B cell (primary cell): ENCODE measurements at places on chromosomes 6 and 20.
A peak's percentile ranks its signal among the peaks of the same experiment; 100 is the strongest.

- peak; percentile 63 for DNase-seq
Observed at GRCh38 chr6:14542670-14543366, 425.2 kb downstream of the CD83 start.

GRCh38 chr20:61704661-61705060, 361.0 kb downstream of the TAF4 start:
- DNase-seq = no peak

DNA sequence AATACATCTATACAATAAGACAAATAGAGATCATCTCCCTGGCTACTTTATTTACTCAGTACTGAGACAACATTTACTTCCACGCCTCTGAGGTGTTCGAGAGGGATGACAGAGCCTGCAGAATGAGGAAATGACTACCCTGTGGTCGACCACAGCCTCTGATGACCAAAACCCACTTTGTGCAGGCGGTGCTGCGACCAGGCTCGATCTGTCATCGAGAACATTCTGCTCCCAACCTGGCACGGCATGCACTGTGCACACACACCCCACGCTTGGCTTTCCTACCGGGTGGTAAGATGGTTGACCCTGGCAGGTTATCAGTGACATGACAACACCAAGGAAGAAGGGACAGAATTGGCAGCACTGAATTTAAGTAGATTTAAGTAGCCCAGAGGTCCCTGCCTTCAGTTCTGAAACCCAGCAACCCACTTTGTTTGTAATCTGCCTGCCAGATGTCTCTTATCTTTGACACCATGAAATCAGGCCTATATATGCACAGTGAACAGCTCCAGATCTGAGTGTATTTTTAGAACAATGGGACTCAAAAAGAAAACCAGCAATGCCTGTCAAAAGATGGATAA, 42.6 kb downstream of the TTI1 start:
- peak; percentile 75 for DNase-seq

GRCh38 chr20:43936104-43936770, 21.6 kb downstream of the TOX2 start:
- DNase-seq = no peak

DNA sequence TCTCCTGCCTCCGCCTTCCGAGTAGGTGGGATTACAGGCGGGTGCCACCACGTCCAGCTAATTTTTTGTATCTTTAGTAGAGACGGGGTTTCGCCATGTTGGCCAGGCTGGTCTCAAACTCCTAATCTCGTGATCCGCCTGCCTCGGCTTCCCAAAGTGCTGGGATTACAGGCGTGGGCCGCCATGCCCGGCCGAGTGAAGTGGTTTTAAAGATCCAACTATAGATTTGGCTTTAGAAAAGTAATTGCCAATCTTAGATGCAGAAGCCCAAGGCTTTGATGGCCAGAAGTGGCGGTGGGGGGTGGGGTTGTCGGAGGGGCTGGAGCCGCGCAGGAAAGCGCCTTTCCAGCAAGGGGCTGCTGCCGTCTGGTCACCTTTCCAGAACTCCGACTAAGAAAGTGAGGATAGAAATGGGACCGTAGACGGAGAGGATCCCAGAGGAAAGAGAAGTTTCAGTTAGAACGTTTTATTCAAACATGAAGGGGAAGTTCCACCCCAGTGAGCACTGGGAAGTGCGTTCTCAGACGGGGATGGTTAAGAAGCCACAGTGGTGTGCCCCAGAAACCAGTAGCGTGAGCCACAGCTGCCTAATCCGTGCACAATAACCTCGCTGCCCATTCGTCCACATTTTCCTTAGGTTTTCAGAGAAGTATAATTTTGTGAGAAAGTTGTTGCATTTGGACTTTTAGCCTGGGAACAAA, 69.7 kb downstream of the DLL1 start:
- DNase-seq = no peak

DNA sequence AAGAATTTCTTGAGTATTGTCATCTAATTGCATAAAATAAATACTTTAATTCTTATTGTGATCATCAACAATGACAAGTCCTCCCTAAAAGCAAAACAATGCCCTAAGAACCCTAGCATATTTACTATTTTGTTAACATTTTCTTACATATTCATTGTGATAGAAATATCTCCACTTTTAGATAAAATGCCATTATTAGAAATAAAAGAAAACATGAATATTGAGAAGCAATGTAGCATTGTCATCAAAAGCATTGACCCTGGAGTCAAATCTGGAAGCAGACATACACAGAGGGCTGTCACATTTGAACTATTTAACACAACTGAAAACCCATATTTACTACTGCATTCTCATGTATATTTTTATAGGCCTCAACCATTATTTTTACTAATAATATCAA, 257.7 kb downstream of the SYNE1 start:
- no peak for DNase-seq

DNA sequence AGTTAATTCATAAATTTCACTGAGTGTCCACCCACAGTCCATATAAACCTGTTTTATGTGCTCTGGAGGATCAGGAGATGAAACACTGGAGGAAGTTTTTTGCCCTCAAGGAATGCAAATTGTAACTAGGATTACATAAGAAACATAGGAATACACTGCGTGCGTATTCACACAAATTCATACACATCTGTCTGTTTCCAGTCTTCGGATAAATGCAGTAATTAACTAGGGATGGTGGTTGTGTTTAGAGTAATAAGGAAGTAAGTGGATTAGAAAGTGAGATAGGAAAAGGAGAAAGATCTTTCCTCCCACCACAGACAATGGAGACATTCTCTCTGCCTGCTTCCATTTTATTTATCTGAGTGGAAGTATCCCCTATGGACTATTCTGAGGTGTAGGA, 35.7 kb upstream of the POPDC3 start:
- no peak for DNase-seq

- DNase-seq = peak; percentile 27
Observed at GRCh38 chr6:41092421-41093140, 19.8 kb downstream of the NFYA start.

- no peak for DNase-seq
Observed at GRCh38 chr20:54137115-54137514, 36.7 kb downstream of the CYP24A1 start.

DNA sequence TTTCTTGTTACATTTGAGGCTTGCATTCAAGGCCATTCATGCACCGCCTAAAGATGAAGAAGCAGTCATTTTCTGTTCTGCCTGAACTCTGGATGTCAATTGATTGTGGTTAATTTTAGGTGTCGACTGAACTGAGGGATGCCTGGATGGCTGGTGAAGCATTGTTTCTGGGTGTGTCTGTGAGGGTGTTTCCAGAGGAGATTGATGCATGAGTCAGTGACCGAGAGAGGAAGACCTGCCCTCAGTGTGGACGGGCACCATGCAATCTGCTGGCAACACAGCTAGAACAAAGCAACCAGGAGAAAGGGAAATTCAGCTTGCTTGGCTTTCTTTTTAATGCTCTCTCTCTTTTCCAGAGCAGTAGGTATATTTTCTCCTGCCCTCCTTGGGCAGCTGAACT, 164.1 kb upstream of the ECI2 start:
- no peak for DNase-seq

GRCh38 chr6:159163901-159164370, 5.3 kb upstream of the FNDC1 start:
- no peak for DNase-seq

- DNase-seq = no peak
Observed at GRCh38 chr20:38514947-38515346, 42.3 kb downstream of the RALGAPB start.

GRCh38 chr20:62193079-62194025, 10.5 kb downstream of the MTG2 start:
- no peak for DNase-seq

DNA sequence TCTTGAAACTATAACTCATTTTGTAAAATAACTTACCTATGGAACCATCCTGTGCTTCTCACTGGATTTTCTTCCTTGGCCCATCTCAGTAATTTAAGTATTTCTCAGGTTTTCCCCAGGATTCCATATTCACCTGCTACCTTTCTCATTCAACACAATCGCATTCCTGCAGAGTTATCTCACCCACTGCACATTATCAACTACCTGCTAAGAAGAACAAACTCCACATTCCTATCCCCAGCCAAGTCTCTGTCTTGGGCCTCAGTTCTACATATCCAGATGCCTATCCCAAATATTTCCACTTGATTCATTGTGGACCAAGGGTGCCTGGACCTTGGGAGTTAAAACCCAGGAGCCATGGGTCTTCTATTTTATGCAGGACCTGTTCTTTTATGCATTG, 60.2 kb upstream of the KCNQ5 start:
- no peak for DNase-seq

DNA sequence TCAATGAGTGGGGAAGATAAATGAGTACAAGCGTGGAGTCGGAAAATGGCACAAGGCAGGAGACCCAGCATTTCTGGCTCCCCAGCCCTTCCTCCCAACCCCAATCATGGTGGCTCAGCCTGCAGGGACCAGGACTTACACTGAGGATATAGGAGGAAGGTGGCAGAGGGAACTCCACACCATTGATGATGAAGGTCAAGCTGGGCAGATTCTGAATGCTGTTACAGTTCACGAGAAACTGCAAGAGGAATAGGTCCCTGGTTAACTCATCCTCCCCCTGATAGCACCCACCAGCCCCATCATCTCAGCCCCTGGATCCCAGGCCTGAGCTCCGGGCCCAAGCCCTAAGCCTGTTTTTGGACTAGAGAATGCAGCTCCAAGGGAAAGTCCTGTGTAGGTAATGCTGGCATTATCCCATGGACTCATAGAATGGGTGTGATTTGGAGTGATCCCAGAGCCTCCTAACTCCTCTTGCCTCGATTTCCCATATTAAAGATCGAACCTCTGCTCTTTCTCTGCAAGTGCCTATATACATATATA, 2.3 kb upstream of the TFEB start:
- DNase-seq = no peak

- DNase-seq = no peak
Observed at GRCh38 chr6:20817806-20818320, 283.6 kb downstream of the CDKAL1 start.

DNA sequence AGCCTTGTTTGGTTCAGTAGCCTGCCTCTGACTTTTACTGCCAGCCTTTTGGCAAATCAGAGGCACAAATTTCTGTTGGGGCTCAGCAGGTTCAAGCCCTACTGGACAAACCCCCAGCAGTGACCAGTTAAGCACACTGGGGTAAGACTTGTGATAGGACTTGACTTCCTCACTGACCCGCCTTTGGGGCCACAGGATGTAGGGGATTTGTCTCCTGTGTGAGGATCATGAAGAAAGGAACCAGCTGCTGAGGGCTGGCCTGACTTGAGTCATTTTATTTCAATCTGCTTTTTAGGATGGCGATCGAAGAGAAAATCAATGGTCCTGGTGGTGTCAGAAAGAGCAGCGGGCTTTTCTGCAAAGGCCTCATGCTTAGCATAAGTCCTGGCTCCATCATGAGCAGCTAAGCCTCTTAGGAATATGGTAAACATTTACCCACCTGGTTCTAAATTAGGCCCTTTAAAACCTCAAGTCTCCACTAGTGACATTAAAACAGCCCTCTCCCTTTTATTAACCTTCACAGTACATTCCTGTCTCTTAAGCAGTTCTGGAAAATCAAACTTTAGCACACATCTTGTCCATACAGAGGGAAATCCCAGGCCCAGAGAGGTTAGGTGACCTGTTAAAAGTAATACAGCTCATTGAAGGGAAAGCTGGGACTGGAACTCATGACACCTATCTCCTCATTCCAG, 16.6 kb downstream of the CHMP4B start:
- no peak for DNase-seq

GRCh38 chr6:85580878-85581267, 12.8 kb downstream of the SNX14 start:
- no peak for DNase-seq

DNA sequence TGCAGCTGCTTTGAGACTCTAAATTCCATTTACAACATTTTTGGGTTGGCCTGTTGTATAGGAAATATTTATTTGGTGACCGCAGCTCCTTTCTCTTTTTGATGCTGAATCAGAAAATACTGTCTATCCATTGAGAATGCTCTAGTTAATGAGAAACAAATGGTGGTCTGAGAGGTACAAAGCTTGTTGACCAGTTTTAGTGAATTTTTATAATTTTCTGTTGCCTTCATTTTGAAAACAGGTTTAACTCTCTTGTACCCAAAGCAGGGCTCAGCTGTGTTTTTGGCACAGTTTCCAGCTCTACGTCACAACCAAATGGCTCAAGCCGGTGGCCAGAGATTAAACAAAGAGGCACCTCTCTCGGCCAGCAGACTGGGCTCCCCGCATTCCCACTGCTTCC, 113.2 kb downstream of the FNDC1 start:
- no peak for DNase-seq

- DNase-seq = no peak
Observed at GRCh38 chr6:37256692-37257319, 766 bp upstream of the TBC1D22B start.

DNA sequence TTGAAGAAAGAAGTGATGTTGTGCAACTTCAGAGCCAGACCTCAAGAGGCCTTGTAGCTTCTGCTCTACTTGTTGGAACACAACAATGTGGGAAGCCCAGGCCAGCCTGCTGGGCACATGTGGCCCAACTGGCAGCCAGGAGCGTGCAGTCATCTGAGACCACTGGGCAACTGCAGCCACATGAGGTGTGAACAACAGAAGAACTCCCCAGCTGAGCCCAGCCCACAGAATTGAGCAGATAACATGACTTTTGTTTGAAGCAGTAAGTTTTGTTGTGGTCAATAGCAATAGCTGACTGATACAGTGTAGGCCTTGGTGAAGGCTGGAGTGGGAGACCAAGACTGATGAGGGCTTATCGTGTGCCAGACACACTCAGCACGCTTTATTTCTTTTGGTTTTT, 8.6 kb upstream of the ADAM33 start:
- no peak for DNase-seq

DNA sequence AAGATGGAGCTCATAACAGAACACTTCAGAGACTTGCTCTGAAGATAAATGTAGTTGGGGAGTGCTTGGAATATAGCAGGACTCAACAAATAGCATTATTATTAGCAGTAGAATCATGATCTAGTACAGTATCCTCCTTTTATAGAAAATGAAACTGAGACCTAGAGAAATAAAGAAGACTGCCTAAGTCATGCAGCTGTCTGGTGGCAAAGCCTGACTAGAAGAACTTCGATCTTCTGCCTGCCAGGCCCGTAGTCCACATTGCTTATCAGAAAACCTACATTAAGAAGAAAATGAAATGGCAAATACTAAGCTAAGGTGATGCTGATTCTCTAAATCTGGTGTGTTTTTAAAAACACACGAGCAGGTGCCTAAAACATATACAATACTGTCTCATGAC, 46.4 kb upstream of the DST start:
- DNase-seq = no peak

GRCh38 chr20:22585786-22586493, 1.6 kb upstream of the FOXA2 start:
- DNase-seq = no peak

DNA sequence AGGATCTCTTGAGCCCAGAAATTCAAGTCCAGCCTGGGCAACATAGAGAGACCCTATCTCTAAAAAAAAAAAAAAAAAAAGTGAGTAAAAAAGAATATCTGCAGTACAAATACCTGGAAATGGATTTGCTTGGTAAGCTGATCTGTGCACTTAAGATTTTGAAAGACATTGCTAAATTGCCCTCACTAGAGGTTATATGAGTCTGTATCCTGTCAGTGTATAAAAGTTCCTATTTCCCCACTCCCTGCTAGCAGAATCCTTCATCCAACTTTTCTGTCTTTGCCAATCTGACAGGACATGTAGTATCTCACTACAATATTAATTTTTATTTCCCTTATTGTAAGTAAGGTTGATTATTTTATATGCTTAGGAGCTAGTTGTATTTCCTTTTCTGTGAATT, 36.1 kb downstream of the BICRAL start:
- no peak for DNase-seq
